Caki2 (cell line): ENCODE measurements at places on chromosomes 2 and 18.
A peak's percentile ranks its signal among the peaks of the same experiment; 100 is the strongest.

DNA sequence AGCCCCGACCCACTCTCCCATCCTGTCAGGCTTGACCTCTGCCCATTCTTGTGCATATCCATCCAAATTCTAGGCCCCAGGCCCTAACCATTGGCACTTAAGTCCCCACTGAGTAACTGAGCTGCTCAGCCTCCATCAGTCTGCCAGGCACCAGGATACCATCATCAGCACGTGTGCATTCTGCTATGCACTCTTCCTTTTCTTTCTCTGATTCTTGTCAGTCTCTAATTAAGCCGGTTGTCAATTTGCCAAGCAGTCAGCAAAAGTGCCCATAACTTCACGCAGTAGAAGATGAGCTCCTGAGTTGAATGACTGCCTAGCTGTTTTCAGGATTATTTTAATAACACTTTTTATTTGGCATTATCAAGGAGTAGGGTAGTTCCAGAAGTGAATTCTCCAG is 107.2 kb downstream of the FEZ2 start:
- no peak for DNase-seq

- DNase-seq: no peak
Measured at GRCh38 chr2:34547900-34548299, 948.8 kb upstream of the FAM98A start.

GRCh38 chr2:29749041-29749440 is 172.3 kb downstream of the ALK start:
- DNase-seq: peak; percentile 53

DNA sequence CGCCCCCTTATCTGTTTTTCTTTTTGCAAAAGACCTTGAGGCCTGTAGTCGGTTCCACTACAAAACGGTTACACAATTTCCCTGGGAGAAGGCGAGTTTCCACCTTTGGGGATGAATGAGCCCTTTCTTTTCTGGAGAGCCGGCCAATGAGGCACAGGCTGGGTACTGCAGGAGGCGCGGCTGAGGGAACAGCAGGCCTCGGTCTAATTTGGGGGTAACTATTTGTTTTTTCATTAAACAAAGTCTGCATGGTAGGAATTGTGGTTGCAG is 129.2 kb downstream of the MYCN start:
- DNase-seq: no peak

DNA sequence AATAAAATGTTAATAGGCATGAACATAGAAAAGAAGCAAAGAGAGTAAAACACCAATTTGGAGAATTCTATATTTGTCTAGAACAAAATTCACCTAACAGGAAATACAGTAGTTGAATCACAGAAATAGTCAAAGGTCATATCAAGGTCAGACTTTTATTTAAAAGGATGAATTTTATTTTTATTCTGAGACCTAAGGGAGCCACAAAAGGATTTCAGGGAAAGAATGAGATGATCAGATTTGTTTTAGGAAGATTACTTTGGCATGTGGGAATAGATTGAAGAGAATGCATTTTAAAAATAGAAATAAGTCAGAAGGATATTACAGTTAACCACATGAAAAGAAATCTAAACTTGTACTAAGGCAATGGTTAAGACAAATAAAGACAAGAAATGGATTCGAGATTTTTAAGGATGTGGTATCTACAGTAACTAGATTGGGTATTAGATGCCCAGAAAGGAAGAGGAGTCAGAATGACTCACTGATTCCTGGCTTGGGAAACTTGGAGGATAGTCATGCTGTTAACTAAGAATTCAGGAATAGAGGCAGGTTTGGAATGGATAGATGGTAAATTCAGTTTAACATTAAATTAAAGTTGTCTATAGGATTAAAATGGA is 56.0 kb downstream of the METTL4 start:
- peak; percentile 44 for DNase-seq

DNA sequence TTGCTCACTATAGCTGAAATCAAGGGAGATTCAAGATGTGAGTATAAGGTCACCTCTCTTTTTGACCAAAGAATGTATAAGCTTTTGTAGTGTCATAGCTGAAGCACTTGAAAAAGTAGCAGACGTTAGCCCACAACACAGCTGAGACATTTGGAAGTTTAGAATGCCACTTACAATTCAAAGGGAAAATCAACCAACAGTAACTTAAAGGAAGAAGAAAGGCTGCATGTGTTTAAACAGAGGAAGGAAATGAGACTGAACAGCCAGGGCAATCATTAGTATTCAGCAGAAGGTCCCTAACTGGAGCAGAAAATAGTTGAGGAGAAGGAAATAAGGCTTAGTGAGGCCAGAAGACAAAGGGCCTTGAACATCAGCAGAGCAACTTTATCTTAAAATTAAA is 23.5 kb upstream of the SCG2 start:
- no peak for DNase-seq

- DNase-seq: no peak
Measured at GRCh38 chr2:134206031-134206430, 47.8 kb upstream of the MGAT5 start.

GRCh38 chr18:70419526-70419925 is 130.7 kb downstream of the SOCS6 start:
- no peak for DNase-seq

- DNase-seq: no peak
Measured at GRCh38 chr2:223217373-223217772, 165.4 kb downstream of the KCNE4 start.

DNA sequence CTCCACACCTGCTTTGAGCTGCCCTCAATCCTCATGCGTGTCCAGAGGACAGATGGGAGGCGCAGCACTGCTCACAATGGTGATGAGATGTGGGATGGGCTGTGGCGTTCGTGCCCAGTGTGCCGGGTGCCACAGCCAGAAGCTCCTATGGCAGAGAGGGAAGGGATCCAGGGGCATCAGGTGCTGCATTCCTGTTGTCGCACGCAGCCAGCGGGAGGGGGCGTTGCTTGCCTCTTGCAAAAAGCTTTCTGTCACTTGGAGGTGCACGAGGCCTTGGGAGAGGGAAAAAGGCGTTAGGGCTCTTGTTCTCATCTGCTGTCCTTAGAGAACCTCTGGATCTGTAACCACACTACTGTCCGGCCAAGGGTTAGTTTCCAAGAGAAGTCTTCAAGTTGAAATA is 29.2 kb upstream of the ALLC start:
- no peak for DNase-seq

GRCh38 chr18:12009581-12010140 is 28.4 kb downstream of the IMPA2 start:
- DNase-seq: no peak

GRCh38 chr2:137800386-137800785 is 163.9 kb upstream of the HNMT start:
- DNase-seq: no peak

DNA sequence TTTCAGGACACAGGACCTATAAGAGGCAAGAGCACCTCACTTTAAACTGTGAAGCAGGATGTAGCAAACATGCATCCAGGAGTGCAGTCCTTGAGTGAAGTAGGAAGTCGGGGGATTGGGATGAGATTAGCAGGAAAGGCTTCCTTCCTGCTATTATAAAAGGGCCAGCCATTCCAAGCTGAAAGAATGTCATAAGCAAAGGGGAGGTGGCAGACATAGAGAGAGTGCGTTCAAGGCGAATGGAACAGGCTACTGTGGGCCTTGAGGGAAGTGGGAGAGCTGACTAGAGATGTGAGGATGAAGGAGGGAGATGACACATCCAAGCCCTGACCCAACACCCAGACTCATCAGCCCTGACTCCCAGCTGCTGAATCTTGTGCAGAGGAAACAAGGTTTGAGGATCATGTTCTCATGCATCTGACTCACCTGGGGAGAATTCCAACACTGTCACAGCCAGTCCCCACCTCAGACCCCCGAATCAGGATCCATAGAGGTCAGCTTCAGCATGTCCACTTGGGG is 63.9 kb downstream of the GYPC start:
- no peak for DNase-seq

DNA sequence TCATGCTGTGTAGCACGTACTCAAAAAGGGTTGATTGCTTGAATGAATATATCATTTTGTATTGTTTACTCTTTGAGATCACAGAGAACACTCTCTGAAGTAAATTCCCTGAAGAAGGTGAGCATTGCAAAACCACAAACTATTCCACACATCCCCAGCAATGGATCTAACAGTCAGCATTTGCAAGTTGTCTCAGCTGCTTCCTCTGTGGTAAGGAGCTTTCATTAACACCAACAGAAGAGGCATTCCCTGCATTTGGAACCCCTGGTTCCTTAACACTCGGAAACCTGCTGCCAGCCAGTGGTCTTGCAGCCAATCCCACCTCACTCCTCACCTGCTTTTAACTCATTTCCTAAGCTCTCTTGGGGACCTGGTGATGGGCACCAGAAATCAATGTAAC is 108.4 kb downstream of the IRS1 start:
- no peak for DNase-seq

- DNase-seq: no peak
Measured at GRCh38 chr2:112933261-112933660, 22.3 kb downstream of the IL37 start.

DNA sequence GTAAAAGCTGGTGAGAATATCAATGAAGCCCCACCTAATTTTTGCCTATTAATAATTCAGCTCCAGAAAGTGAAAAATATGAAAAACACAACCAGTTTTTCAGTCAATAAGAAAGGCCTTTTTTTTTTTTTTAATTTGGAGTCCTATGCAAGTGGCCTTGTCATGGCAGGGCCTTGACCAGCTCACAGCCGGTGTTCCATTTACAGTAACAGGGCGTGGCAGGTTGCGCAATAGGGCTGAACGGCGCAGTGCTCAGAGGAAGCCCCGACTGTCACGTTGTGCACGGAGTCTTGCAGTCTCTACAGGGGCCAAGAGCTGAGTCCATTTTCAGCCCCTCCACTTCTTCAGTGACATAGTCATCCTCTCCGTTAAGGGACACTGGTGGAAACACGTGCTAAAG is 184.1 kb upstream of the FN1 start:
- no peak for DNase-seq

- no peak for DNase-seq
Measured at GRCh38 chr18:69945220-69946114, 2.2 kb downstream of the CD226 start.

DNA sequence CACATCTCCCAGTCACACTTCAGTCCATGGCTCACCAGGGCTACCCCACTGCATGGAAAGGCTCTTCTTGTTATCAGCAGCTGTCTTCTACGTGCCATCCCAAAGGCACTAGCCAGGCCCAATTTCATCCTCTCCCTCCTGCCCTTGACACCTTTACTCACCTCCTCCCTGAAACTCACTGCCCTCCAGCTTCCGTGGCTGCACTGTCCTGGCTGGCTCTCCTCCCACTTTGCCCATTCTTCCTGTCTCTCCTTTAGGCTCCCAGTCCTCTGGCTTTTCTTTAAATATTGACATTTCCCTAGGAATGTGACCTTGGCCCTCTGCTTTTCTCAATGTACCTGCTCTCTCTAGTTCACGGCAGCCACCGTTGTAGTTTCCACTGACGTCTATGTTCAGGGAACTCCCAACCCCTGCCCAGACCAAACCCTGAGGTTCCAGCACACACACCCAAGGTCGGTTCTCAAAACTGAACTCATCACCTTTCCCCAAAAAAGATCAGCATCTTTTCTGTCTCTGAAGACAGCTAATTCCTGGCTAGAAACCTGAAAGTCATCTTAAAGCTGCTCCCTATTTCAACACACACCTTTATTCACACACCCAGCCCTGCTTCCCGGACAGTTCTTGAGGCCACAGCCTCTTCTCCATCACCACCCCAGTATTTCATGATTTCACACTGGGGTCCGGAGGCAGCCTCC is 36.7 kb downstream of the WDFY1 start:
- no peak for DNase-seq

- DNase-seq: peak; percentile 83
Measured at GRCh38 chr18:6741232-6741663, 11.7 kb downstream of the ARHGAP28 start.

GRCh38 chr2:144322379-144322778 is 197.5 kb downstream of the ZEB2 start:
- DNase-seq: no peak

DNA sequence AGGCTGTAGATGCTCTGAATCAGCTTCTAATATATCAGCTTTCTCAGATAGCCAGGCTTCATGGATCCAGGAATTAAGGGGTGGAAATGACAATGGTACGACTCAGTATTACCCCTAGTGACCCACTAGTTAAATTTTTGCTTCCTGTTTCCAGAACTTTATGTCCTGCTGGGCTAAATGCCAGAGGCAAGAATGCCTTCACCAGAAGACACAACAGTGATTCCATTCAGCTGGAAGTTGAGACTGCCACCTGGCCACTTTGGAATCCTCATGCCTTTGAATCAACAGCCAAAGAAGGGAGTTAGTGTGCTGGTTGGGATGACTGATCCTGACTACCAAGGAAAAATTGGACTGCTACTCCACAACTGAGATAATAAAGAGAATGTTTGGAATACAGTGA is 239.1 kb downstream of the ASXL3 start:
- no peak for DNase-seq

GRCh38 chr2:100957996-100958653 is 44.0 kb upstream of the RPL31 start:
- no peak for DNase-seq

DNA sequence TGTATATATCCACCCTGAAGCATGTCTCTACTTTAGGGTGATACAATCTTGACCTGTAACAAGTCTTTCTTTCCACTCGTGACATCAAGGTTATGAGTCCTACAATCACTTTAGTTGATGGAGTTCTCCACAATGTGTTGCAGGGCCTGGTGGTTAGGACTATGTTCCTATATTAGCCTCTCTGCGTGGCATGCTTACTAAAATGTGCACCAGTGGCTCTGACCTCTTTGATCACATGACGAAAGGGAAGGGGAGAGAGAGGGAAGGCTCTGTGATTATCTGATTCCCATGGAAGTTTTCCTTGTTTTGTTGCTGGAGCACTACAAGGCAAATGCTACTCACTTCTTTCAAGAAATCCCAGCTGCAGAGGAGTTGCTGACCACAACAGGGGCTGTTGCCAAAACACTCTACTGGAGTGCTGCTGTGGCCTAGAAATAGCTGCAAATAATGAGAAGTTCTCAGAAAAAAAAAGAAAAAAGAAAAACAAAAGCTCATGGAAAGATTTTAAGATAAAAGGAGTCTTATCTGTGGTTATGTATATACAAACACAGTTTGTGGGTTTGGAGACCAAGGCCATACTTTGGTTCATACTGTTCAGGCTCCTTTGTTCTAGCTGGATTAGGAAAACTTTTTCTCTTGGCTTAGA is 272.8 kb upstream of the MMADHC start:
- peak; percentile 47 for DNase-seq

GRCh38 chr2:241677392-241677791 is 9.2 kb downstream of the DTYMK start:
- no peak for DNase-seq

- no peak for DNase-seq
Measured at GRCh38 chr2:75074708-75075107, 116.3 kb downstream of the POLE4 start.

GRCh38 chr18:74929110-74929509 is 279.8 kb downstream of the PTGR3 start:
- DNase-seq: no peak
